ENCODE measurements at places on chromosomes 2 and 18.

- DNase-seq = no peak
- no peak overlapping the region for H3K4me3 ChIP-seq
- no peaks in the 10 kb centered on the region for H3K27me3 ChIP-seq
- H3K4me1 ChIP-seq = peaks cover 44% of the 10 kb centered on the region
- no peaks in the 10 kb centered on the region for H3K36me3 ChIP-seq
Observed at GRCh38 chr2:48200620-48201293, 294.5 kb upstream of the FBXO11 start.

GRCh38 chr2:130963849-130964793 is 127.4 kb downstream of the ARHGEF4 start:
- no peak overlapping the region for H3K27ac ChIP-seq
- DNase-seq = peak; percentile 38
- no peaks in the 10 kb centered on the region for H3K36me3 ChIP-seq
- H3K4me1 ChIP-seq = peaks cover 30% of the 10 kb centered on the region
- peaks cover 77% of the 10 kb centered on the region for H3K27me3 ChIP-seq

DNA sequence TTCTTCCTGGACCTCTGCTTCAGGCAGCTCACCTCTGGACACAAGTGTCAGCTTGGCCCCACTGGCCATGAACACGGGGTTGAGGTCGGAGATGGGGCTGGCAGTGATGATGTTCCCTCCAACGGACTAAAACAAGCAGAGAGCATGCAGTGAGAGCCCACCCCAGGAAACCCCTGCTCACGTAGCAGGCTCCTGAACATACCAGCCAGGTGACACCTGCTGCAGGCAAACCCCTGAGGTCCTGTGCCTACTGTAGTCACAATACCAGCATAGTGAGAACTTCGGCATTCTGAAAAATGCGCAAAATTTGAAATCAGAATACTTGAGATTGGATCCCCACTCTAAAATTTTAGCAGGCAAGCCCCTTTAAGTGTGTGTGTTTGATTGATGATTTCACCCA is 32.9 kb downstream of the XDH start:
- no peak overlapping the region for H3K4me3 ChIP-seq
- H3K36me3 ChIP-seq = no peaks in the 10 kb centered on the region
- no peaks in the 10 kb centered on the region for H3K27me3 ChIP-seq
- H3K4me1 ChIP-seq = no peaks in the 10 kb centered on the region
- DNase-seq = no peak

GRCh38 chr2:42979416-42979869 is 187.1 kb upstream of the HAAO start:
- H3K4me3 ChIP-seq = no peak overlapping the region
- H3K4me1 ChIP-seq = peaks cover 26% of the 10 kb centered on the region
- H3K27ac ChIP-seq = no peak overlapping the region
- no peaks in the 10 kb centered on the region for H3K27me3 ChIP-seq
- no peak for DNase-seq
- H3K36me3 ChIP-seq = no peaks in the 10 kb centered on the region

DNA sequence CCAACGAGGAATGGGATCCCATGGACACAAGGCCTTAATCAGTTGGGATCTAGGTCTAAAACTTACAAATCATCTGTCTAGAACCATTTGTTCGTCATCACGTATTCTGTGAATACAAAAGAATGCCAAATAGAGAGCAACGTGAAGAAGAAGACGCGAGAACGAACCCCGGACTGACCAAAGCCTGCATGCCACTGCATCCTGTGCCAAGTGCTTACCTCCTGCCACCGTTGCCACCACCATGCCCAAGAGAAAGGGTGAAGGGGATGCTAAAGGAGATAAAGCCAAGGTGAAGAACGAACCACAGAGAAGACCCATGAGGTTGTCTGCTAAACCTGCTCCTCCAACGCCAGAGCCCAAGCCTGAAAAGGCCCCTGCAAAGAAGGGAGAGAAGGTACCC is 30.2 kb downstream of the ITSN2 start:
- DNase-seq = no peak
- no peak overlapping the region for H3K27ac ChIP-seq
- no peaks in the 10 kb centered on the region for H3K4me1 ChIP-seq
- H3K36me3 ChIP-seq = no peaks in the 10 kb centered on the region

GRCh38 chr2:39780825-39781600 is 2.0 kb upstream of the THUMPD2 start:
- H3K36me3 ChIP-seq = peaks cover 2% of the 10 kb centered on the region
- no peaks in the 10 kb centered on the region for H3K27me3 ChIP-seq
- H3K4me1 ChIP-seq = peaks cover 29% of the 10 kb centered on the region
- H3K27ac ChIP-seq = no peak overlapping the region
- H3K4me3 ChIP-seq = peak overlapping the region; percentile 58

GRCh38 chr2:132738223-132738622 is 68.2 kb upstream of the LYPD1 start:
- no peak for DNase-seq
- H3K27ac ChIP-seq = no peak overlapping the region
- H3K4me3 ChIP-seq = no peak overlapping the region

DNA sequence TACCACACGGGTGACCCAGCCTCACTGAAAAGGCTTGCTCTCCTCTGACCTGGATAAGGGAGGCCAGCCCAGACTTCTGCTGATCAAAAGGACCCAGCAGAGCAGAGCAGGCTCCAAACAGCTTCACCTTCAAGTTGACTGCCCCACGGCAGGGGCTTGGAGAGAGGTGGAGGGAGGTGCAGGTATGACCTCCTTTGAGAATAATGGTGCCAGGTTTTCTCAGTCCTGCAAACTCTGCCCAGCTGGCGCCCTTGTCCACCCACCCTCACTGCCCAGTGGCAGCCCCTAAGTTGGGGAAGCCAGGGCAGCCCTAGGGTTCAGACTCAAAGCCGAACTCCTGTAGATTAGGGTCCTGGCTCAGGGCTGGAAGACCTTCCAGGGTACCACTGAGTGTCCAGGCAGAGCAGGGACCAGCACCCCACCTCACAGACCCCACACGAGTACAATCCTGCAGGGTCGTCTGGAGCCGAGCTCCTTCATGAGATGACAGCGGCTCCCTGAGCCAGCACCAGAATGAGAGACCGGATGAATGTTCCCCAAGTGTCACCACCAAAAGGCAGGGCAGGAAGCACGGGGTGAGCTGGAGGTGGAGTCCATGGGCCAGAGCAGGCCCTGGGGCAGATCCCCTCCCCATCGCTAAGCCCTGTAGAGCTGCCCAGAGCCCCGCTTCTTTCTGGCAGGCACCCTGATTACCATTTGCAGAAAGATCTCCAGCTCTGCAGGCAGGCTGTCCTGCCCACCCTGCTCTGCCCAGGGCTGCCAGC is 3.6 kb upstream of the GPC1 start:
- peak overlapping the region; percentile 64 for H3K4me3 ChIP-seq
- no peak overlapping the region for H3K27ac ChIP-seq
- no peaks in the 10 kb centered on the region for H3K36me3 ChIP-seq

DNA sequence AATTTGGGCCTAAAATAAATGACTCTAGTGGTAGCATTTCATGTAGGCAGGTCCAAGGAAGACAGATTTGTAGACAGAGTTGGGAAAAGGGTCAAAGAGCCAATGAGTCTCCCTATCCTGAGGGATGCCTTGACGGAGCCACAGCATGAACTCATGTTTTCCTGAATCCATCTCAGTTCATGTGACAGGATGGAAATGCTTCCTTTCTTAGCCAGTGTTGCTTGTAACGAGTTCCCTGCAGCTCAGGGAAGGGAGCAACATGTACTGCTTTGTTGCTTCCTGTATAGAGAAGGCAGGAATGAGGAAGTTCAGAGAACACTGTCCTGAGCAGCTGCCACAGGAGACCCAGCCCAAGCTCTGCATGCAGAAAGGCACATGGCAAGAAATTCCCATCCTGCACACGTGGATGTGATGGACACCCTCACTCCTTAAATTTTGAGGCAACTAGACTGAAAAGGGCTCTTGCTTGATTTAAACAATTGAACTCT is 27.9 kb downstream of the TMEM17 start:
- H3K27ac ChIP-seq = peak overlapping the region; percentile 72
- peaks cover 30% of the 10 kb centered on the region for H3K4me1 ChIP-seq
- H3K27me3 ChIP-seq = peaks cover 5% of the 10 kb centered on the region
- DNase-seq = no peak

DNA sequence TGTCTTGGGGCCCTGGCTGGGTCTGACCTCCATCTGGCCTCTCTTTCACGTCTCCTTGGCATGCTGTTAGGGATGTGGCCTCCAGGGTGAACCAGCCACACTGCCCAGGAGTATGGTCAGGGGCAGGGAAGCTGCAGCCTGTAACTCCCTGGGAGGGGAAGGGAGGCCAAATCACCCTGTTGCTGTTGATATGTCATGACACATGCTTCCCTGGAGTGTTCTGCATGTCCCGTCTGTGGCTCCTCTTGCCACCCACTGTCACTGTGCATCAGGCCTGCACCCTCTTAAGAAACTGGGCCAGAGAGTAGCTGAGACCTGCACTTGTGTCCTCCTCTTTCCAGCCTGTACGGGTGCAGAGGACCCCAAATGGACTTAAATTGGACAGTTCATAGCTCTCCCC is 221.3 kb downstream of the FHOD3 start:
- peak overlapping the region; percentile 93 for H3K27ac ChIP-seq
- H3K4me1 ChIP-seq = peaks cover 23% of the 10 kb centered on the region
- DNase-seq = no peak
- H3K36me3 ChIP-seq = peaks cover 6% of the 10 kb centered on the region

DNA sequence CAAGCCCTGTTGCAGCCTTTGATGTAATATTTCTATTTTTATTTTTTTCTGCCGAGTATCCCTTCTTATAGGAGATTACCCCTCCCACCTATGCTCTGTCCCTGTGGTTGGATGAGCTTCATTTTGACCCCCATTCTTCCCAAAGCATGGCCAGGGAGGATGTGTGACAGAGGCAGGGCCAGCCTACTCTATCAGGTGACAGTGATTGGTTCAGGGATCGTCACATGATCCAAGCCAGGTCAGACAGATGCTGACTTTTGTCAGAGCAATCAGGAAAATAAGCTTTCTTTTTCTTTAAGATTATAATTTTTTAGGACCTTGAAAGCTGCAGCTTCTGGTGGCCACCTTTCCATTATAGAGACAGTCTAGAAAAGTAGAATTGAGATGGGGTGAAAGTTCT is 314.3 kb downstream of the NUP35 start:
- DNase-seq = no peak
- peak overlapping the region; percentile 70 for H3K27ac ChIP-seq
- H3K4me1 ChIP-seq = no peaks in the 10 kb centered on the region
- no peak overlapping the region for H3K4me3 ChIP-seq
- H3K36me3 ChIP-seq = no peaks in the 10 kb centered on the region

DNA sequence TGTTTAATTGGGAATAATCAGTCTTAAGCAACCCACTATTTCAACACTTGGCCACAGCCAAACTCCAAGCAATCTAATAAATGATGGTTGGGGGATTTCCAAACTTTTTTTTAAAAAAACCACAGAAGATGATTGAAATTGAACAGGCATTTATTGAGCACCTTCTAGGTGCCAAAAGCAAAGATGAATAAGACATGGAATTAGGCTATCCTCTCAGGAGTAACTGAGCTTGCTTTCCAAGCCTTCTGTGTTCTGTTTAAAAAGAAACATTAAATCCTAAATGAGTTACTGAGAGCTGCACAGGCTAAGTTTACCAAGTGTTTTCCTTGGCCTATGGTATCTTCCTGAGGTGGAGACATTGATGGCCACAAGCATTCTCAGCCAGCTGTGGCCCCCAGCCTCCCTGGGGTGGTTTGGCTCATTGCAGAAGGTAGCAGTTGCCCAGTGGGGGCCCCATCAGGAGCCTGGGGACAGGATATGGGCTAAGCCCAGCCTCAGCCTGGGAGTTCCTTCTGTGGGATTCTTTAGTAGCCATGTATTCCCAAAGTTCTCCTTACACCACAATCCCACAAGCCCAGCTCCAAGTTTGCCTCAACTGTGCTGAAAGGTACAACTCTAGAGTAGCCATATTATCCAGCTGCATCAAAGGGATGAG is 174.3 kb downstream of the C1D start:
- H3K4me1 ChIP-seq = no peaks in the 10 kb centered on the region
- H3K36me3 ChIP-seq = no peaks in the 10 kb centered on the region
- no peak overlapping the region for H3K4me3 ChIP-seq
- no peak for DNase-seq

DNA sequence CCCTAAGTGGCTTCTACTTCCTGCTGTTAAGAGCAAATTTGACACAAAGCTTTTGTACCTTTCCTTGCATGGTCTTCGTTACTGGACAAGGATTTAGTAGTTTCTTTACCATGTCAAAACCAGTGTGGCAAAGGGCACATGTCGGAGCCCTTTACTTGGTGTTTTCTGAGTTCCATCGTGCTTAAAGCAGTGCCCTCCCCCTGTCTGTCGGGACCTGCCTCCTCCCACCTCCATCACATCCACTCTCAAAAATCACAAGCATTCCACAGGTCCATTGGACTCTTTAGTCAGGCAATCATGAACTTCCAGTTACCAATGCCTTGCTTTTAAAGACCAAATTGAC is 763 bp downstream of the CCDC141 start:
- DNase-seq = no peak
- no peak overlapping the region for H3K4me3 ChIP-seq
- no peaks in the 10 kb centered on the region for H3K4me1 ChIP-seq
- H3K27ac ChIP-seq = no peak overlapping the region
- H3K27me3 ChIP-seq = no peaks in the 10 kb centered on the region

- H3K27me3 ChIP-seq = no peaks in the 10 kb centered on the region
- H3K4me1 ChIP-seq = peaks cover 8% of the 10 kb centered on the region
- H3K4me3 ChIP-seq = no peak overlapping the region
- H3K36me3 ChIP-seq = no peaks in the 10 kb centered on the region
- no peak overlapping the region for H3K27ac ChIP-seq
Observed at GRCh38 chr18:61394983-61395382, 61.8 kb downstream of the CDH20 start.
